Stimulated activated CD4-positive, alpha-beta T cell treated with anti-CD3 and anti-CD28 coated beads, Interleukin-2, amount 100 ng/mL, for 24 hours (primary cell): ENCODE measurements at places on chromosomes 6 and 20.

- no peak for DNase-seq
Measured at GRCh38 chr6:162970246-162970645, 242.5 kb downstream of the PACRG start.

DNA sequence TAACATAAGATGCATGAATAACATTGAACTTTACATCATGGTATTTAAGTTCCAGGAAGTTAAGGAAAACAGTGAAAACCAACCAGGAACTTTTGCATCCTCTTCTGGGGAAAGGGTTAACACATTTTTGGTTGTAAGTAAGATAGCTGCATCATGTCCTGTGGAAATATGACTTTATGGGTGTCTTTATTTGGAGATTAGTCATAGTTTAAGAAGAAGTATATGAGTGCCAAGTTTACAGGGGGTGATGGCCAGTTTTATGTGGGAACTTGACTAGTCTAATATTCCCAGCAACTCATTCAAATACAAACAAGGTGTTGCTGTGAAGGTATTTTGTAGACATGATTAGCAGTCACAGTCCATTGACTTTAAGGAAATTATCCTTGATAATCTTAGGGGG is 78.0 kb downstream of the PDE10A start:
- no peak for DNase-seq

DNA sequence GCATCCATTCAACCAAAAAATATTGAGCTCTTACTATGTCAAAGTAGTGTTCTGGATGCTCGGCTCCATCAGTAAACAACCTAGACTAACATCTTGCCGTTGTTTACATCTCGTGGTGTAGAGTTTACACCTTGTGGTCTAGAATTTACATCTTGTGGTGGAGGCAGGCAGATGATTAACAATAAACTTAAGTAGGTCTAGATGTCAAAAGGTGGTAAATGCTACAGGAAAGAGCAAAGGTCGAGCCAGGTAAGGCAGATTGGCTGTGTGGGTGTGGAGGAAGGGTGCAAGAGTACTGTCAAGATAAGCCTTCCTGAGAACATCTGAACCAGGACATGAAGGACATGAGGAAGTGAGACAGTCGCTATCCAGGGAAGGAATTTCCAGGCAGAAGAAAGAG is 88.4 kb upstream of the ESR1 start:
- DNase-seq: no peak

GRCh38 chr6:74642101-74642500 is 563.8 kb downstream of the COL12A1 start:
- no peak for DNase-seq

DNA sequence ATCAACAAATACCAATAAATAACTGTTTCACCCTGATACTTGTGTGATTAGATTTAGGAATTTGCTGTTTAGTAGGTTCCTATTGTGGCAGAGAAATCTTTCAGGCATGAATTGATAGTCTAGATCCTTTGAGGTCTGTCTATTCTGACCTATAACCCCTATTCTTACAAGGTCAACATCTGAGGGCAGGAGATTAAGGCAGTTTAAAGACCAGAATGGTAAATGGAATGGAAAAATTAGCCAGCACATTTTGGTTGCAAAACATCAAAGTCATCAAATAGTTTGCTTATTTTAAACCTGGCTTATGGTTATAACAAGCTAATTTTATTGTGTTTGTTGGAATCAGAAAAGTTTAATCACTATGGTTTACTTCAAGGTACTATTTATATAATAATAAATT is 78.4 kb downstream of the LIN28B start:
- DNase-seq: no peak

- no peak for DNase-seq
Measured at GRCh38 chr20:50330504-50331313, 140.1 kb downstream of the CEBPB start.

DNA sequence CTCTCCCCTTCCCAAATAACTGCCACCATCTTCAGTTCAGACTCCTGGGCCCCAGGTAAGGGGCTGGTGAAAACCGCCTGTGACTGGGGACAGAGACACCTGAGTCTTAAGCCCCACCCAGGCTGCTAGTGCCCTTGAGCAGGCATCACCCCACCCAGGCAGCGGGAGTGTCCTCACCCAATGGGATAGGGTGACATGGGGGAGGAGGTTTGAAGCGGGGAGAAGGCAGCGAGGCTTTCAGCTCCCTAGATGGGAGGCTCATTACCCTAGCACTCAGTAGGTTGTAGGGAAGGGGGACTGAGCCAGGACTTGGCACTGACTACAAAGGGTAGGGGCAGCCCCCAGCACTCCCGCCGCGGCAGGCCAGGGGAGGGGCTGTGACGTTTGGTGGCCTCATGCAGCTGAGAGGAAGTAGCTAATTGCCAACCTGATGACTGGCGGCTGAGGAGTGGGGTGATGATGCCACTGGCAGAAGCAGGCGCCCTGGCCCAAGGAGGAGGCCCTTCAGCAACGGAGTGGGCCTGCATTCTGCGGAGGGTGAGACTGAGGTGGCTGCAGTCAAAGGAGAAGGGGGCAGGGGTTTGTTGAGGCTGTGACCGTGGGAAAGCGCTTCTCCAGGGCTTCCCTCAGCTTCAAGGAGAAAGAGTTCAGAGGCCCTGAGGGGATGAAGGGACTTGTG is 126.9 kb downstream of the MRPL14 start:
- no peak for DNase-seq

- peak; percentile 55 for DNase-seq
Measured at GRCh38 chr20:62776692-62777527, 19.4 kb upstream of the MRGBP start.

- DNase-seq: no peak
Measured at GRCh38 chr6:73182021-73182607, 43.2 kb downstream of the KHDC1L start.

DNA sequence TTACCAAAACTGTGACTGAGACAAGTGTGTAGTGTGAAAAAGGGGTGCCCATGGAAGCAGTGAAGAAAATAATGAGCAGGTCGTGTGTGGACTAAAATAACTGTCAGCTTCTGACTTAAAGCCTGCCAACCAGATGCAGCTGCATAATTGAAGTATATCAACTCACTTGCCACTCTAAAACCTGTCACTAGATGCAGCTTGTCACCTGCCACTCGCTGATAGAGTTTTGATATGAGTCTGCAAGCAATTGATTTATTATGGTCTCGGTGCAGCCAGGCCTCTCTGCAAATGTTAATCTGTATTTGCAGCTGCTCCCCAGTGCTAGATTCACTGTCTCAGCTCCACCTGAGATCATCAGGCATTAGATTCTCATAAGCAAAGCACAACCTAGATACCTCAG is 1090.0 kb upstream of the EYS start:
- no peak for DNase-seq

DNA sequence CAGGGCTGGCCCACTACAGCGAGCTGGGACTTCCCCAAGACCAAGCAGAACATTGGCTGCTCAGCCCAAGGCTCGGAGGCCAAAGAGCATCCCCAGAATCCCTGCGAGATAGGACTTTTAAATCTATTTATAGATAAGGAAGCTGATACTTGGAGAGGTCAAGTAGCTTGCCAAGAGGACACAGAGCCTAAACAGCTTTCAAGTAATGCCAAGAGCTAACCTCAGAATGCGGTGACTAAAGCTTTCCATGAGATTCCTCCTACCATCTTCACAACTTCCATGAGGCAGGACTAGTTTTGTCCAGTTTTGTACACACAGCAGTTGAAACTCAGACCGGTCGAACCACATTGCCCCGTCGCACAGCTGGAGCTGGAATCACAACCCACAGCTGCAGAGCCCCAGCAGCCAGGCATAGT is 168.1 kb upstream of the TOP1 start:
- DNase-seq: no peak

GRCh38 chr6:15465212-15465611 is 197.6 kb downstream of the DTNBP1 start:
- no peak for DNase-seq

DNA sequence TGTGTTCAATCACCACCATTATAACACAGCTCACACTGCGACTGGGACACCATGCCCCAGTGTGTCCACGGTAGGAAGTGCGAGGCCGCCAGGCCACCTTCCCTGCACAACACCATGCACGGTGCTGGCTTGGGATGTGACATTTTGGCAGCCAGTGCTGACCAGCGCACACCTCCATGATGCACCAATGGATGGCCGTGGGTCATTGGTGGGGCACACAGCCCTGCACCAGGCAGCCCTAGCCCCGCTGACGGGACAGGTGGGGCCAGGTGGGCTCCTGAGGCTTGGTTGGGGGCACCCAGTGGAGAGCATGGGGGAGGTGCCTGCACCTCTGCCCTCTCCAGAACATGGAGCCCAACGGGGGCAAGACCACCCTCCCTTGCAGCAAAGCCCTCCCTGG is 18.2 kb upstream of the FRMD1 start:
- DNase-seq: no peak

DNA sequence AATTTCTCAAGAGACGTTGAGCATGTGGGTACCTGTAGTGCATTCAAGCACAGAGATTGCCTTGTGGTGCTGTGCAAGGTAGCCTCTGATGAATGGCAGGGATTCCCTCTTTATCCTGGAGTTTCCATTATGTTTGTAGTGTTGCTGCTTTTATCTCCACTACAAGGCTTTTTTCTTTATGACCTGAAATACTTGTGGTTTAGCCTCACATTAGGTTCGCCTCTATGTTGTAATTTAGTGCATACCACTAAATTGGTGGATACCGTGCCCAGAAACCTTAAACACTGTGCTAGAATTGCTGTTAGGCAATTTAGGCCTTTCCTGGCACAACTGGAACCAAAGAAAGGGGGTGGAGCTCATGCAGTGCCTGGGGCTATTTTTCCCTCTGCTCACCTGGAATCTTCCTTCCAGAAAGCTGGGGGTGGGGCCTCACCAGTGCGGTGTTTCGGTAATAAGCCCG is 76.8 kb downstream of the NCOA7 start:
- no peak for DNase-seq

DNA sequence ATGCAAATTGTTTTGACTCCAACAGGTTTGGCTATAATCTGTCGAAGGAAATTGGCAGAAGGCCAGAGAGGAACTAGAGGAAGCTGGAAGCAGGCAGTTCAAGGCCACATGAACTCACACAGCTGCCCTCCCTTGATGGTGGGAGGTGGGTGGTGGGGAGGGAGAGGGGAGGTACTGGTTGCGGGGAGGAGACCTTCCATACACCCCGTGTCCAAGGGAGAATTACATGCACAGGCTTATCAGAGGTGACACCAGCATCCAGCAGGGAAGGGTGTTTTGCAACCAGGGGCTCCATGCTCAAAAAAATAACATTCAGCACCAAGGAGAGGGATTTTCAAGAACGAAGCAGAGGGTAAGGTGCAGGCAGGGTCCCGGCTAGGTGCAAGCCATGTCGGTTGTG is 9.1 kb downstream of the PRND start:
- no peak for DNase-seq
